Hepatic stellate cell (primary cell): ENCODE measurements at places on chromosomes 11 and 22.

DNA sequence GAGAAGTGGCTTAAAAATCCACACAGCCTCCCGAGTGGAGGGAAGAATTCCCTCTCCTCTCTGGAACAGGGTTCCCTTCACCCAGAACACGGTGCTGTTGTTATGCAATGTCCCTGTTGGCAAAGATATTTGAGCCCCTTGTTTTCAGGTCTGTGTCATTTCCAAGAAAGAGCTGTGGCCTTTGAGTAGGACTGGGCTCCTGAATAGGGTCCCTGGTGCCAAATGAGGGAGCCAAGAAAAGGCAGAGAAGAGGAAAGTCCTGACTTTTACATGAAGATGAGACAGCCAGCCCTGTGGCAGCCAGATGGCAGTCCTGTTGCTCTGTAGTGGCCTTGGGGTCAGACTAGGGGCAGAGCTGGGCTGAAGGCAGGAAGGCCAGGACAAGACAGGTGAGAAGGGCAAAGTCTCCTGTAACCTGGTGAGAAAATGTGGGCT lies 51.2 kb upstream of the ELF5 start:
- no peak for DNase-seq

GRCh38 chr11:95152876-95153856 lies 63.5 kb downstream of the ENDOD1 start:
- no peak for DNase-seq

- DNase-seq, result no peak
Measured at GRCh38 chr11:62402226-62402959, 16.4 kb upstream of the SCGB1A1 start.

- no peak for DNase-seq
Measured at GRCh38 chr11:60447846-60448245, 7.8 kb upstream of the MS4A1 start.

- DNase-seq, result no peak
Measured at GRCh38 chr11:121494355-121495099, 41.8 kb upstream of the SORL1-AS1 start.

- no peak for DNase-seq
Measured at GRCh38 chr22:44632541-44633396, 69.2 kb upstream of the PRR5 start.

DNA sequence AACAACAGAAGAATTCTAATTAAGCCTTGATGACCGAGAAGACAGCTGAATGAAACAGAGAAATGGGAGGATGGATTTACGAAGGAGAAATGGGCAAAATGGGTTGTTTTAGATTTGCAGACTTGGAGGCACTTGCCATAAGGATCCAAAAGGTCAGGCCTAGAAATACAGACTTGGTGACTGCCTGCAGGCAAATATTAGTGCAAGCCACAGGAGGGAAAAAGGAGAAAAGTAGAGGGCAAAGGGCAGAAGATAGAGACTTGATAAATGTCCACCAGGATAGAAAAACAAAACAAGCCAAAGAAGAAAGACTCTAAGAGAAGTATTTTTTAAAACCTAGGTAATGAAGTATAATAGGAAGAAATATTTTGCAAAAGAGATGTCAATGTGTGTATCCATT lies 13.1 kb downstream of the CCDC34 start:
- no peak for DNase-seq

DNA sequence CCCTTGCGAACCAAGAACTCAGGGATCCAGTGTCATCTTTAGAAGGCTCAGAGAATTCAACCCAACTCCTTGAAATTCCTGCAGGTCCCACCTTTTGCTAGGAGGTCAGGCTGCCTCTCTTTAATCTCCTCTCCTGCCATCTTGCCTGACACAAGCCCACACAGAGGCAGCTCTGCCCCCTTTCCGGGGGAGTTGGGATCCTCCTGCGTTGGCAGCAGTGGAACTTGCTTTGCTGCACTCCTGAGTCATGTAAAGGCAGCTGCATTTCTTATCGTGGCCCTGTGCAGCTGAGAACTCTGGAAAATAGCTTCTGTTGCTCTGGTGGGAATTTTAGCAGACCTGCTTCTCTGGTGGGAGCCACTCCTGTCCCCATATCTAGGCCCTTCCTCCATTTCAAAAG lies 142.3 kb upstream of the TBCEL start:
- DNase-seq, result no peak

DNA sequence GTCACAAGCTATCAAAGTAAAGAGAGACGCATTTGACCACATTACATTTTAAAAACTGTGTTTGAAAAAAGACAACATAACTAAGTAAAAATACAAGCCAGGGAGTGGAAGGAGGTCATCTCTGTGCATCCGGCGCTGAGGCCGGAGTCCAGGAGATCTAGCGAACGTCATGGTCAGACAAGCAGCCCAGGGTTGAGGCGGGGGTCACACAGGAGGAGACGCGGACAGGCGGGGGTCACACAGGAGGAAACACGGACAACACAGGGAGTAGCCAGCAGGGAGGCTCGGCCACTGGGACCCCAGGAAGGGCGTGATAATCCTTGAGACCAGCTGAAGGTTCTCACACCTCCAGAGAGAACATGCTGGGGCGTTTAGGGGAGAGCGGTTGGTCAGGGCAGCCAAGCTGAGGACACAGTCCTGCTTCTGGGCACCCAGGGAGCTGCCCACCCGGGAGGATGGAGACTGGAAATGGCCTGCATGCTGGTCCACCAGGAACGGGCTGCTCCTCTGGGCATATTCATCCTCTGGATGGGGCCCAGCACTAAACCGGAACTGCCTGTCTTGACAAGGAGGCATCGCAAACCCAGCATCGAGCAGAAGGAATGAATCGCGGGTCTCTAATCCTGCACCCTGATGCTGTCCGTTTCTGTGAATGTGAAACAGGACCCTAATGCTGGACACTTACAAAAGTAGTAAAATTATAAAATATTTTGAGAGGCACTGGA lies 40.9 kb upstream of the MUC5AC start:
- no peak for DNase-seq

- no peak for DNase-seq
Measured at GRCh38 chr11:70226967-70227366, 23.9 kb downstream of the FADD start.

DNA sequence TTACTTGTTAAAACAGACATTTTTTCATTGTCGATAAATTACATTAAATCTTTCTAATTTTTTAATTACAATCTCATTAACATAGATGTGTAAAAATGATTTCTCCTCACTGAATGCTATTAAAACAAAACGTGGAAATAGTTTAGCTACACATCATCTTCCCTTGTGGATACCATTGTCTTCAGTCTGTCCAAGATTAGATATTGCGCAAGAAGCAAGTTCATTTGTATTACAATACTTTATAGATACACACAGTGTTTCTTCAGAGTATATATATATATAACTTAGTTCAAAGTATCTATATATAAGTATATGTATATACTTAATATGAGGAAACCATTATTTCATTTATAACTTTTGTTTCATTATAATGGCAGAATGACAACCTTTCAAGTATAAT lies 883.3 kb upstream of the CNTN5 start:
- DNase-seq, result no peak

DNA sequence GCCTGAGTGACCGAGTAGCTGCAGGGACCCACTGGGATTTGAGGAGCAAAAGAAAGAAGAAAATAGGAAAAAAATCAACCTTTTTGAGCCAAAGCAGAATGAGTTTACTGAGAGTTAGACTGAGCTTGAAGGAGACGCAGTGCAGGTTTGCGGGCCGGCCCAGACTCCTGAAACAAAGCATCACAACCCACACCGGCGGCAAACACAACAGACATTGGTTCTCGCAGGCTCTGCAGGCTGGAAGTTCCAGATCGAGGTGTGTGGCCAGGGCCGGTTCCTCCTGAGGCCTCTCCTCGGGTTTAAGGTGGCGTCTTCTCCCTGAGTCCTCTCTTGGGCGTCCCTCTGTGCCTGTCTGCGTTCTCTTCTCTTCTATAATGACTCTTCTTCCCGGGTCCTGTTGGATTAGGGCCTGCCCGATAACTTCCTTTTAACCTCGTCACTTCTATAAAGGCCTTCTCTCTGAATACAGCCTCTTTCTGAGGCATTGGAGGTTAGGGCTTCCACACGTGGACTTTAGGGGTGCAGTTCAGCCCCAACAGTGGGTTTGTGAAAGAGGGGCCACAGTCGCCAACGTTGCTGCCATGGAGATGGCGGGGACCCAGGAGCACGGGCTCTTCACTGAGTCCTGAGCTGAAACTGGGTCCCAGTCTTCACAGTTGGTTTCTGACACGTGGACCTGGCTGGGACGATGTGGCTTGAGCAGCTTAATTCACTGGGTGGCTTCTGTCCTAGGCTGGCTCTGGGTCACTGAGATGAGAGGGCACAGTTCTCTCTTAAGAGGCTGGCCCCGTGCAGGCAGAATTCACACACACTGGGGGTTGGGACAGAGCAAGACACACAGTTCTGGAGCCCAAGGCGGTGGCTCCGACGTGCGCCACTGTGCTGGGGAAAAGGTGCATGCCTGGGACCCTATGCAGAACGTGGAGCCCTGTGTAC lies 1047.7 kb downstream of the BRD1 start:
- DNase-seq, result no peak

DNA sequence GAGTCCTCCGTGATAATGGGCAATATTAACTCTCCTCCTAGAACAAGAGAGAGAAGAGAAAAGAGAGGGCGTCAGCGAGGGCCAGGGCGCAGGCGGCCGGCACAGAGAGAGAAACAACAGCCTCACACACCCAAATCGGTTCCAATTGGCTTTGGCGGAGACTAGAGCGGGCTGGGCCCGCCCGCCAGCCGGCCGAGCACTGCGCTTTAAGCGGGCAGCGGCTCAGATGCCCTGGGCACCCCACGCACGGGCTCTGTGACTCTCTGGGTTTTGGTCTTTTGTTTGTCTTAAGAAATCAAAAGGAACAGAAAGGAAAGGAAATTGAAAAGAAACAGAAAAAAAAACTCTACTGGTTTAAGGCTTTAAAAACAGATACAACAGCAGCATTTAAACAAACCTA lies 17.0 kb downstream of the SLC22A12 start:
- DNase-seq, result no peak

GRCh38 chr11:67499808-67500483 lies 5.2 kb downstream of the PITPNM1 start:
- no peak for DNase-seq

GRCh38 chr11:72239313-72239848 lies 4.6 kb downstream of the PHOX2A start:
- peak; percentile 87 for DNase-seq

- no peak for DNase-seq
Measured at GRCh38 chr11:89463266-89463780, 27.9 kb downstream of the NOX4 start.

DNA sequence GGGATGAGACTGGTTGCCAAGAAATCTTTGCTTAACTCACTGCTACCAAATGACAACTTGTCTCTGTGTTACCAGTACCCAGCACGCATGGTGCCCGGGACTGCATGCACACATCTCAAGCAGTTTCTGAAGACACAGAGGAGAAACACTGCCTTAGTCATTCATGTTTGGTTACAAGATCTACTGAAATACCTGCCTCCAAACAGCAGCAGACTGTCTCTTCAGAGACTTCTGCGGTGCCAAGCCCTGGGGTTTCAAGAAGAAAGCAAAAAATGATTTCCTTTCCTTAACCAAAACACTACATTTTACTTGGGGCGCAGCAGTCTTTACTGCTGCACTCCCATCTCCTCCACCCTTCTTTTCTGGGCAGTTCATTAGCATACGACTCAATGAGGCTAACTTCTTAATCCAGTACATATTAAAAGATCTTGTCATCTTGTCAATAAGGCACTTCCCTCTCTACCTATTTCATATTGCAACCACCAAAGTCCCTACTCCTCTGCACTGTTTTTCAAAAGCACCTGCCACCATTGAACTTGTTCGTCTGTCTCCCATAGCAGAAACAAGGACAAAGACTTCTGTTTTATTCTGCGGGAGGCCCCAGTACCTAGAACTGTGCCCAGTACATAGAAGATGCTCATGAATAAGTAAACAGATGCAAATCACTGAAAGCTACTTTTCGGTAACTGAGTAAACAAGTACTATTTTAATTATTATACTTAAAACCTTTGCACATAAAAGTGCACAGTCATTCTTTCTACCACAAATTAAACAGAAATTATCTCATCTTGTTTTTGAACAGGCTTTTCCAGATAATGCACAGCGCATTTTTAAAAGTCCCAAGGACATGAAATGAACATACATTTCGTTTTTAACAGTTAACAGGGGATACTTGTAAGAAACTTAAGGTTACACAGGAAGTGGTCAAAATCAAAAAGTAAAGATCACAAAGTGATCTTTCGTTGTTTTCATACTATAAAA lies 4.0 kb downstream of the NAP1L4 start:
- DNase-seq, result no peak

DNA sequence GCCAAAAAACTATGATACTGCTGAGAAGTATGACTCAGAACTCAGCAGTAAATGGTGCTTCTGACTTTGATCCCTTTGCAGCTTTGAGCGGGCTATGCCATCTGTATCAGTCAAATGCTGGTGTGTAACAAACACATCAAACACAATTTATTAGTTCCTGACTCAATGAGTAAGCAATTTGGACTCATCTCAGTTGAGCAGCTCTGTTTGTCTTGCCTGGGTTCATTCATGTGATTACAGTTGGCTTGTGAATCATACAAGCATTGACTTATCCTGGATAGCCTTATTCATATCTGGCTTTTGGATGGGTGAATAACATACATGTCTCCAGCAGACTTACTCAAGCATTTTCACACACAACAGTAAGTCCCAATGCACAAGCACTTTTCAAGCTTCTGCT lies 858.8 kb downstream of the METTL15 start:
- DNase-seq, result no peak

GRCh38 chr22:24460418-24461089 lies 33.2 kb downstream of the ADORA2A start:
- no peak for DNase-seq

DNA sequence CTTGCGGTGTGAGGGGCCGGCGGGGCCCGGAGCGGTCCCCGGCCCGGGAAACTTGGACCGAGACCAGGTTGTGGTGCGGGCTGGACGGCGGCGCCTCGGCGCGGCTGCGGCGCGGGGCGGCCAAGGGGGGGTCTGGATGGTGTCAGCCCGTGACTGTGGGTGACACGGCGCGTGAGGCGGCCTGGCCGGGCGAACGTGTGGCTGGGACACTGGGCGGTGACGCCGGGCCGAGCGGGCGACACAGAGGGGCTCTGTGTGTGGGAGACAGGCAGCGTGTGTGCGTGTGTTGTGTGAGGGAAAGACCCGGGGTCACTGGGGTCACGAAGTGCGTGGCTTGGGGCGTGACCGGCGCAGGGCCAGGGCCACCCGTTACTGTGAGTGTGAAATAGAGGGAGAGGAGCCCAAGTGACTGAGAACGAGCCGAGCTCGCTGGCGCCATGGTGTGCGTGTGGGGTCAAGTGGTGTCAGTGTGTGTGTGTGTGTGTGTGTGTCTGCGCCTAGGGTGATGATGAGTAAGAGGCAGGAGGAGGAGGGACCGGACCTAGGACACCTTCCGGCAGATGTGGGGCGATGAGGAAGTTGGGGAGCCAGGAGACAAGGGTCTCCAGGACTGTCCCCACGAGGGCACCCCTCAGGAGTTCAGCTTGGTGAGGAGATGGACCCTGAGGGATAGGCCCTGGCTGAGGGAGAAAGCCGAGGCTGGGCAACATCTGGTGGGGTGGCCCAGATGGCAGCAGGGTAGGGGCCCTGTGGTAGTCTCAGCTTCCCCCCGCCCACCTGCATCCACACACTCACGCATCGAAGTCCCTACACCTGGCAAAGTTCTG lies 817 bp downstream of the RELT start:
- DNase-seq, result peak; percentile 90

DNA sequence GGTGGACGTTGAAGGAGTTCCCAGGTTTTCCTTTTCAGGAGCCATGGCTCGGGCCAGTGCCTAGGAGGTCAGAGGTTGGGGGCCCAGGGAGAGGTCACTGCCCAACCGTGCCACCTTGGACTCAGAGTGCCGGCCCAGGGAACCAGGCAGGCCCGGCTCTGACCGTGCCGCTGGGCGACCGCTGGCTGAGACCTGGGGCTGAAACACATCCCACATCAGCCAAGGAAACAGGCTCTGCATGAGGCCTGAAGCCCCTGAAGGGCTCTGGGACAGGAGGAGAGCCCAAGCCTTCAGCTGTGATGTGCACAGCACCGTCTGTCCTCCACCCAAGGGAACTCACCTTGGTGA lies 21.9 kb upstream of the RTN4R start:
- no peak for DNase-seq
